Urinary bladder (tissue), 4 donors: ENCODE measurements at places on chromosomes 11 and 22.
A peak's percentile ranks its signal among the peaks of the same experiment; 100 is the strongest.

- DNase-seq, result no peak
Measured at GRCh38 chr11:65793625-65794400, 7.0 kb downstream of the OVOL1 start.

- DNase-seq, result no peak
Measured at GRCh38 chr22:20839837-20840645, 18.6 kb downstream of the PI4KA start.

DNA sequence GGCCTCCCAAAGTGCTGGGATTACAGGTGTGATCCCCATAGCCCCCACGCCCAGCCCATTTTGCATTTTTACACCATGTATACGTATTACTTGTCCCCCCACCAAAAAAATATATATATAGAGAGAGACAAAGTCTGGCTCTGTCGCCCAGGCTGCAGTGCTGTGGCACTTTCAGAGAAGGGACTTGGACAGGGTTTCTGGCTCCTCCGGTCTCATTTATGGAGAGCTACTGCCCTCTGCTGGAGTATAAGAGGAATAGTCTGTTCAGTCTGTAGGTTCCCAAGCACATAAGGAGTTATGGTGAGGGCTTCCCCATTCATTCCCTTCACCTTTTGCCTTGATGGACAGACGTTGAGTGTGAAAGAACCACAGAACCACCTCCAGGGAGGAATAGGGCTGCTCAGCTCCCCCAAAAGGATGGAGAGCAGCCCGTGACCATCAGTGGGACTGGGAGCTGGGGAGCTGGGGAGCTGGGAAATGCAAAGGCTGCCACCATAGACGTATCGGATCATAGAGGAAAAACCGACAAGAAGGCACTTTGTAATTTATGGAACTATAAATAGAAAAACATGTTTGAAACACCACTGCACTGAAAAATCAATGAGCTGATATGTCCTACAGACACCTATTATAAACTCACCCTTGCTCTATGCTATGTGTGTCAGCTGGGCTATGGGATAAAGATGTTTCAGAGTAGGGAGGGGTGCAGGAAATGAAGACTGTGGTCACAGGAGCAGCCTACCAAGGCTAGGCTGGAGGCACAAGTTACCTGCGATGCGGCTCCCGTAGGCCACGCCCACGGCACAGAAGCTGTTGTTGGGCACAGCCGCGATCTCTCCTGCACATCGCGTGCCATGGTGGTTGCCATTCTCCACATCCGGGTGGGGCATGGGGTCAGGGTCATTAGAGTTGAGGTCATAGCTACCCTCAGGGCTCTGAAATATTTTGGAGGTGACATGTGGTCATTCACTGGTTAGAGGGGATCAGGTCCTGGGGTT, 5.2 kb downstream of the PCSK7 start:
- peak; percentile 41 for DNase-seq

DNA sequence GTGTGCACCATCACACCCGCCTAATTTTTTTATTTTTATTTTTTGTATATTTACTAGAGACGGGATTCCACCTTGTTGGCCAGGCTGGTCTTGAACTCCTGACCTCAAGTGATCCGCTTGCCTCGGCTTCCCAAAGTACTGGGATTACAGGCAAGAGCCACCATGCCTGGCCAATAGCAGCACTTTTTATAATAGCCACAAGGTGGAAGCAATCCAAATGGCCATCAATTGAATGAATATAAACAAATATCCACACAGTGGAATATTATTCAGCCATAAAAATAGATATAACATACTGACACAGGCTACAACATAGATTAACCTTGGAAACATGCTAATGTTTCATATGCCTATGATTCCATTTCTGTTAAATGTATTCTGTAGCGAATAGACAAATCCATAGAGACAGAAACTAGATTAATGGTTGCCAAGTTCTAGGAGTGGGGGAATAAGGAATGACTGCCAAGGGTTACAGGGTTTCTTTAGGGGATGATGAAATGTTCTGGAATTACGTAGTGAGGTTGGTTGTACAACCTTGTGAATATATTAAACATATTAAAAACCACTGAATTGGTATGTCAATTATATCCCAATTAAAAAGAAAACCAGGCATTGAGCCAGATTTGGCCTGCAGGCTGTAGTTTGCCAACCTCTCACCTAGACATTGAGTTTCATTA, 4.8 kb downstream of the VPS51 start:
- DNase-seq, result no peak
